ENCODE measurements at places on chromosomes 12 and 14.

DNA sequence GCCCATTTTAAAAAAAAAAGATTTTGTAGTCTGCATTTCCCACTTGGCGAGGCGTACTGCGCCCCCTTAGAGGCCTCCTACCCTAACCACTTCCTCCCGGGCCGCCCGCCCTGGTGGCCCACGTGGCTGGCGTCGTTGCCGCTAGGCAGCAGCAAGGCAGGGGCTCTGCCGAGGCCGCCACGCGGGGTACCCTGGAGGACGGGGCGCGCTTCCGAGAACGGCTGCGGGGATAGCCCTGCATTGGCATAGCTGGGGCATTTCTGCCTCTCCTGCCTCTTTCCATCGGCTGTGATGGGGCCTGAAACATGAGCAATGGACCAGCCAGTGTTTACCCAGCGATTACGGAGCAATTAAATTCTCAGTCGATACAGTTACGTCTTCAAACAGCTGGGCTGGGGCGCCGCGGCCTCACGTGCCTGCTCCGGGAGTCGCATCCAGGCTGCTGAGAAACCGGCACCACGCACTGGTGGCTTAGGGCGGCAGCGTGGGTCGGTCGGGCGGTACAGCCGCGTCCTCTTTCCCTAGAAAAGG lies 38.0 kb downstream of the IQSEC3 start:
- no peak for DNase-seq

DNA sequence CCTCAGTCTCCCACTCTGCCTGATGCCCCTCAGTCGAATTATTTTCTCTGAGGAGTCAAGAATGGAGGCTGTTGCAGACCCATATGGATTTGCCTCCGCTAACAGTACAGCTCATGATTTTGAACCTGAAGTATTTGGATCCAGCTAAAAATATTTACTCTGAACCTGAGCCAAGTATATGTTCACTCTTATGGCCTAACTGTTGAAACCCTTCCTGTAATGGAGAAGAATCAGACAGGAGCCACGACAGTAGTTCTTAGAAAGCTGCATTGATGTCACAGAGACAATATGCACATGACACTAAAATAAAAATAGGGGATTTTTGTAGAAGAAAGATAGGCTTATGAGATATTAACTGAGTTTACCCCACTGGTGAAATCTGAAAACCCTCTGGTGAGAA lies 1128.3 kb upstream of the FLRT2 start:
- DNase-seq = no peak

DNA sequence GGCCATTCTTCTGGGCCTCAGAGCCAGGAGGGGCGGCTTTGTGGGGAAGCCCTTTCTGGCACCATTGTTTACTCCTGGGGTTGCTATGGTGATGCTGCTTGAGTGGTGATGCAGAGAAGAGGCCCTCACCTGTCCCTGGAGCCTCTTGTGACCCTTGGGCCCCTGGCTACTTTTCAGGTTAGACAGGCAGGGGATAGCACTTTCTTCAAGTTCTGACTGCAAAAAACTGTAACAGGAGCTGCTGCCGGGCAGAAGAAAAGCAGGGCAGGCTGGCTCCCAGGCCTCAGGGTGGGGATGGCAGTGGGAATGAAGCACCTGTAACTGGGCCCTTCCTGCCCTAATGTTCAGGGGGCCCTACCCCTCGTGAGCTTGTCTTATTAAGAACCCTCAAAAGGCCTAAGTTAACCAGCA lies at the start of gene TEX52:
TEX52 (minus strand) TSS at position 19 of the 411 bp plus-strand sequence; CDS start at position 6, 13 bp downstream.
- DNase-seq = no peak

- peak; percentile 21 for DNase-seq
These were observed 1.3 kb downstream of the SENP1 start for GRCh38 chr12:48104531-48104930.

GRCh38 chr14:73364559-73364958 lies 93.8 kb downstream of the NUMB start:
- no peak for DNase-seq

DNA sequence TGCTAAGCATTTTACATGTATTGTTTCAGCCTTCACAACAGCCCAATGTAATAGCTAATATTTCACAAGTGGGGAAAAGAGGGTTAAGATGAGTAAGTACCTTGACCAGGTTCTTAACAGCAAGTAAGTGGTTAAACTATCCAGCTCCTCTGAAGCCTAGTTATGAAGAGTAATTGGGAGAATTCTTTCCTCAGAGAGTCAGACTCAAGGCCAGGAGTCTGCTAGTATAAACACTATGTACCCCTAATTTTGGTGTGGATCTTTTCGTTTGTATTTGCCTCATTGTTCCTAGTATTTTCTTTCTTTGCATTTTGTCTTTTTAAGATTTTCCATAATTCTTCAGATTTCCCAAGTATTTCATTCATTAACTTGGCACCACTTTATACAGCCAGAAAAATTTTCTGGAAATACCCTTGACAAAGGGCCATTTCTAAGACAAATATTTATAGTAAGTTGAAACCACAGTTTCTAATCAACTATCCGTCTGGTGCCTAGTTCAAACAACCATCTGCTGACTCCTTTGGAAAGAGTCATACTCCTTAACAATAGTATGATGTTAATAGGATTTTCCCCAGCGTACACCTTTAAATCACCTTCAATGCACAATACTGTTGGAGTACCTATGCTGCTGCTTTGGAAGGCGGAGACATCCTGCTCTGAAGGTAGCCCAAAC lies 81.2 kb downstream of the SCAF11 start:
- no peak for DNase-seq

DNA sequence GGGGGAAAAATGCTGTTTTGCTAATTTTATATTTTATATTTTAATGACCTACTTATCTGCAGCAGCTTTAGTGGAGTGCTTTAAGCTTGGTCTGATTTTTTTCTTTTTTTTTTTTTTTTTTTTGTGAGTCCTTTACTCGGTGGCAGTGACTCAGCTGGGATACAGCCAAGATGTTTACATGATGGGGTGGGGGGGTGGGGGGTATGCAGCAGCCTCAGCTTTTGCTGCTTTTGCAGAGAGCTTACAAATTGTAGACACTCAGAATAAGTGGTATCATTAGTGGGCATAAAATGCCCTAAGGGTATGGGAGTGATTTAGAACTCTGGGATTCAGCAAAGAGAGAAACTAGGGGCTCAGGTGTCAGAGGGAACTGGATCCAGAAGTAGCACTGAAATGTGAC lies 38.2 kb upstream of the ARHGAP5 start:
- DNase-seq = no peak

Data from hematopoietic multipotent progenitor cell treated with erythropoietin and hydrocortisone succinate and interleukin-3 and kit ligand, for 8 days (in vitro differentiated cells).